D341Med (cell line): ENCODE measurements at places on chromosomes 11 and 22.

- no peak for DNase-seq
Measured at GRCh38 chr11:128940156-128940555, 2.5 kb downstream of the TP53AIP1 start.

DNA sequence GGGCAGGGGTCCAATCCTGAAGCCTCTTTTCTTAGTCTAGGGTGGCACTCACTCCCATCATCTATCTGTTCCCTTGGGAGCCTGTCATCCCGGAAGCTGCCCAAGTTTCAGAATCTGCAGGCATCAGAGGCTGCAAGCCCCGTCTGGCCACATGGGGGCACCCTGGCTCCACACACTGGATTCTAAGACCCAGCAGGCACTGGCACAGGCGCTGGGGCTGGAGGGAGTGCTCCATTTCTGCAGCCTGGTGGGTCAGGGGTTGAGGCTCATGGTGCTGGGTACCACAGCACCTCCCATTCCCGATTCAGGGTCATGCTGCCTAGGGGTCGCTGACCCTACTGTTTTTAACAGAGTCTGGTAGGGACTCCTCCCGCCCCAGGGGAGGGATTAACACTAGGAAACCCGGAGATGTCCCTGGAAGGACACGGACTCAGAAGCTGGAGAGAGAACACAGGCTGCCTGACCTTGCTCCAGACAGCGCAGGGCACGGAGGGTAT is 243.9 kb upstream of the SYN3 start:
- DNase-seq, result peak; percentile 86

- no peak for DNase-seq
Measured at GRCh38 chr11:93560199-93560932, 17.2 kb upstream of the SMCO4 start.

DNA sequence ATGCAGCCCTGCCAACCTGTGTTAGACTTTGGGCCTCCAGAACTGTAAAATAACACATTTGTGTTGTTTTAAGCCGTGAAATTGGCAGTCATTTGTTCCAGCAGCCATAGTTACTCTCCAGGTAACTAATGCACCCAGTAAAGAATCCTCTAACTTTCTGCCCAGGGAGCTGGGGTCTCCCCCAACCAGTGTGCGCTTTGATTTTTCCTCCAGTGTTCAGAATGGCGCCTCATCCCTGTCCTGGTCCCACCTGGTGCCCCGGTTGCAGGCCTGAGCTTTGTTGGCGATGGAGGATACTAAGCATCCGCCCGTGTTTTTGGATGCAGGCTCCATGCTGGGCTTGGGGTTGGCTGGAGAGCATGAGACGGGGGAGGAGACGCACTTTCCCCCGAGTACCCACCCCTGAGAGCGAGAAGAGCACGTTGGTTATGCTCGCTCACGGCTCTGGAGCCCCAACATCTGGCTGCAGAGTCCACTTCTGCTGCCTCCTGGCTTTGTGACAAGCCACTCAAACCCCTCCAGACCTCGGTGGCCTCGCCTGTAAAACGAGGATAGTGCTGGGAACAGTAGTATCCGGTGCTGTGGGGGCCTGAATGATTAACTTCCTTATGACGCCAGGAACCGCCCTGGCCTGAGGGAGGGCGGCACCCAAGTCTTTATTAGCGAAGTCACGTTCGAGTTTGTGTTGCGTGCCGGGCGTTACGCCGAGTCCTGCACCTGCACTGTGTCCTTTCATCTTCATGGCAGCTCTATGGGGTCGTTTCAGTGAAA is 25.8 kb downstream of the MRGPRD start:
- no peak for DNase-seq

DNA sequence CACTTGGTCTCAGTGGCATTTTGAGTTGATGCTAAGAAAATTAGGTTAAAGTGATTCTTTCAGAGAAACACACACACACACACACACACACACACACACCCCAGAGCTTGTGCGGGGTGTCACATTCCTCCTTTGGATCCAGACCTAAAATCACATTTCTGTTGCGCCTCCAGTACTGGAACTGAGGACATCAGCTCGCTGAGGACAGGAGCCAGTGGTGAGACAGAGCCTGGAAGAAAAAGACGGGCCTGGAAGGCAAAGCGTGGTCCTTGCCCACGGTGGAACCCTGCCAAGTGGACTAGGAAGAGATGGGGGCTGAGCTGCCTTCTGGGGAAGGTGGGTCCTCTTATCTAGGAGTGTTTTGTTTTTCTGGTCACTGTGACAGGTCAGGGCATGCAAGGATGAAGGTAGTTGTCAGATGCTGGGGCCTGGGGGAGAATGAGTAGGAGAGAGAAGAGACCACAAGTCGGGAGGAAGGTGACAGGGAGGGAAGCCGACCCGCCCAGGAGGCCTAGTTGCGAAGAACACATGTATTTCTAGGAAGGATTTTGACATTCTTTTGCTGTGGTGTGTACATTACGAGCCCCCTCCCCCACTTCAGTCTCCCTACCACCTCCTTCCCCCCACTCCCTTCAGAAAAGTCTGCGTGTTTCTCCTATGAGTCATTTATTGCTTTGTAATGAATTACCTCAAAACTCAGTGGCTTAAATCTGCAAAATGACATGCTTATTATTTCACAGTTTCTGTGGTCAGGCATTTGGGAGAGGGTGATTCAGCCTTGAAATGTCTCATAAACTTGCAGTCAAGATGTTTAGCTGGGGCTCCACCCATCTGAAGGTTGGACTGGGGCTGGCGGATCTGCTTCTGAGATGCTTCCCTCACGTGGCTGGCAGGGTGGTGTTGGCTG is 4.8 kb upstream of the ELFN2 start:
- DNase-seq, result no peak

- DNase-seq, result no peak
Measured at GRCh38 chr11:111098091-111098490, 147.4 kb upstream of the POU2AF2 start.

GRCh38 chr11:8019314-8020243 is 32.4 kb downstream of the EIF3F start:
- peak; percentile 76 for DNase-seq

DNA sequence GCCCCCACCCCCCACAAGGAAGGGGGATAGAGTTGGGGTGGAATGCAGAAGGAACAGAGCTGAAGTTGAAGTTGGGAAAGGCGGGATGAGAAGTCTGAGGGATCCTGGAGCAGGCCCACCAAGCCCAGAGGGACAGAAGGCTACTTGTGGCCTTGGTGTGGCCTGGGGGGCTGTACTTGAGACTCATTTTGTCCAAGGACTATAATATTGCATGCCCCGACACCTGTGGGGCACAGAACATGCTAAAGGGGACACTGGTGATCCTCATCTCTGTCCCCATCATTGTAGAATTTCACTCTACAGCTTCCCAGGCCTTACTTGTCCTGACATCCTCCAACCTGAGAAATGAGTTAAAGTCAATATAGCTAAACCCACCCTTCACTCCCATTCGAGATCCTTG is 1.3 kb downstream of the ESAM start:
- DNase-seq, result no peak
